Activated CD8-positive, alpha-beta memory T cell treated with anti-CD3 and anti-CD28 coated beads for 1 hour (primary cell): ENCODE measurements at places on chromosomes 4 and X.

GRCh38 chr4:138976526-138976925 lies 39.1 kb upstream of the NOCT start:
- no peak for DNase-seq

GRCh38 chrX:103774070-103774642 lies 2.5 kb upstream of the PLP1 start:
- DNase-seq, result no peak

GRCh38 chrX:118047446-118048186 lies 69.0 kb downstream of the KLHL13 start:
- DNase-seq, result no peak

DNA sequence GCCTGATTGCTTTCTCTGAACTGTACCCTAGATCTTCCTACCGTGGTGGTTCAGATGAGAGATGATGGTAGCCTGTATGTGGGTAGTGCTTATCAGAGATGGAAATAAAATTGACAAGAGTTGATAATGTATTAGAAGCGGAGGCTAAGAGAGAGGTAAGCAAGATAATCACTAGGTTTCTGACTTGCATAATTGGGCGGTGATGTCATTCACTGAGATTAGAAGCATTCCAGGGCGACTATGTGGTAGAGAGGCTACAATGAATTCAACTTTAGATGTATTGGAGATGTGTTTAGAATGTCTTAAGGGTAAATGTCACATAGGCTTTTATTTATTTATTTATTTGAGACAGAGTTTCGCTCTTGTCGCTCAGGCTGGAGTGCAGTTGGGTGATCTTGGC lies 415 bp upstream of the TENM3 start:
- DNase-seq, result no peak

GRCh38 chr4:90128961-90129495 lies 1.8 kb downstream of the CCSER1 start:
- DNase-seq, result no peak
